ENCODE measurements at places on chromosomes 6 and 20.

DNA sequence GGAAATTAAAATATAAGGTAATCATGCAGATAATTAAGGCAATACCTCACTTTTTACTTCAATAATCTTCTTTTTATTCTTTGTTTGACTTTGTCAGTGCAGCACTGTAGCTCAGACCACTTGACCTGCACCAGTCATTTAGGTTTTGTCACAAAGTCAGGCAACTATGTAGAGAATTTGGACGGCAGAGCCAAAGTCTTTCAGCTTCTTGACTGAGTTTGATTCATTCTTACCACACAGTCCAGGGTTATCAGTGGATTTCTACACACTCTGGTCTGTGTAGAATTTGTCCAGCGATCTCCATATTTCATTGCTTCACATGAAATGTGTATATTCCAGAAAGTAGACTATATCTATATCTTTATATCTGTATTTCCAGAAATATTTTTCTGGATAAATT, 107.3 kb downstream of the TFAP2B start:
- DNase-seq = no peak

DNA sequence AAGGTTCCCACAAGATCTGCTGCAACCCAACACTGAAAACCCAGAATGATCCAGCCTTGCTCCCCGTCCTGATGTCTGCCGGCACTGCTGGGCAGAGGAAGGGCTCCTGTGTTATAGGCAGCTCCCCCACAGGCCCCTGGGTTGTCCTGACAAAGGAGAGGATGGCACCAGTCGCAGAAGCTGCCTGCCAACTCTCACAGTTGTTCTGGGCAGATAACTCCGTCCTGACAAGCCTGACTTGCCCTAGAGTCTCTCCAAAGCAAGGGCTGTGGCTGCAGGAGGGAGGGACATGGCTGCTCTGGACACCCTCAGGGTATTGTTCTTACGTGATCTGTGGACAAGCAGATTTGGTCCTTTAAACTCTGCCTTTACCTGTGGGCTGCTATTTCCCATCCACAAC, 243.8 kb downstream of the CDH26 start:
- DNase-seq = no peak

GRCh38 chr6:90412538-90413369, 116.1 kb upstream of the BACH2 start:
- DNase-seq = no peak

DNA sequence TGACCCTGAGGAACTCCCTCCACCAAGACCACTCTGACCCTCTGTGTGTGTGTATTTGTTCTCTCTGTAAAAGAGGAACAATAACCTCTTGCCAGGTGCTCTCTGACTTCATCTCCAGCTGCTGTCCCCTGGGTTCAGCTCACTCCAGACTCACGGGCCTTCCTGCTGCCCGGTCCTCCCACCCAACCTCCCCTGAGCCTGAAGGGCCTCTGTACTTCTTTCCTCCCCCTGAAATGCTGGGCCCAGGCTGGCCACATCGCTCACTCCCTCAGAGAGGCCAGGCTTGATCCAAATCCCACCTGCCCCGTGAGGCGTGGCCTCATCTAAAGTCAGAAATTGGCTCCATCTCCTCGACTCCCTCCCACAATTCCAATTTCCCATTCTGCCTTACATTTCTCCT, 202.4 kb downstream of the PRKN start:
- no peak for DNase-seq

DNA sequence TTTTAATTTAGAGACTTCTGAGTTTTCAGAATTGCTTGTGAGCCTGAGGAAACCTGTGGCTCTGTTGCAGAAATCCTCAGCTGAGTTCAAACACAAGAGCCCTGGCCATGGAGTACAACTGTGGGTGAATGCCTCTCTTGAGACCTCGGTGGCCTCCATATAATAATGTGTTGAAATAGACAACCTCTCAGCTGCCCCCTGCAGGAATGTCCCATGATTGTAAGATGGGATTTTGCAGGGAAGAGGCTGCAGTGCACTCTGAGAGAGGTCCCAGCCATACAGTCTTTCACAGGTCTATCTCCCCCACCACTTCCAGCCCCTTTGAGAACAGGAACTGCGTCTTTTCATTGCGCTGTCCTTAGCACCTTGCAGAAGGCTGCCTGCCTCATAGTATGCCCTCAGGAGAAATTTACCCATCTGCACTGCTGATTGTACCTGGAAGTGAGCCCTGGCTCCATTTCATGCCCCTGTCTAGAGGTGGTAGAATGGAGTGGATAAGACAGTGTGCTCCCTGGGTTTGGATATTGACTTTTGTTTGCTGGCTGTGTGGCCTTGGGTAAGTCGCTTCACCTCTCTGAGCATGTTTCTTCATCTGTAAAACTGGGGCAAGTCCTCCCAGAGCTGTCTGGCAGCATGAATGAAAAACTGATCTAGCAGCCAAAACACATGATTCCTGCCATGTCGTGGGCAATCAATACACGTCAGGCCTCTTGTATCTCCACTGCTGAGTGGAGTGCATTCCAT, 16.8 kb upstream of the CDH22 start:
- DNase-seq = no peak

DNA sequence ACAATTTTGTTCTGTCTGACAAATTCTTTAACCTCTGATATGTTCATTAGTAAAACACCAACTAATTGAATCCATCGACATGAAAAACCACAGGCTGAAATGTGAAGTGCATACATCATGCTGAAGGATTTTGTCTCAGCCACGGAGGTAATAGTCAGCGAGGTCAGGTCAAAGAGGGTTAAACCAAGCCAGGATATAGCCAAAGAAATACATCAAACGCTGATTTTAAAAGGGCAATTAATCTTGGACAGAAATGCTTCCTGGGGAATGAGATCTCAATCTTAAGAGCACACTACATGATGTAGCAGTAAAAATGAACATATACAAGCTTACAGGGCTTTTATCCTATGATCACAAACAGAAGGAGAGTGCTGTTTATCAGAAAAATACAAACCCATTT, 106.7 kb downstream of the PRDM1 start:
- DNase-seq = no peak

GRCh38 chr20:41783423-41784208, 165.4 kb upstream of the CHD6 start:
- no peak for DNase-seq

GRCh38 chr6:143867236-143867635, 3.0 kb downstream of the ZC2HC1B start:
- no peak for DNase-seq

GRCh38 chr20:23227274-23227673, 123.3 kb upstream of the NXT1 start:
- DNase-seq = no peak
